AG09319 (cell line): ENCODE measurements at places on chromosomes 6 and 20.

- DNase-seq = no peak
Measured at GRCh38 chr6:106145741-106146227, 59.6 kb downstream of the PRDM1 start.

GRCh38 chr20:7689151-7689550 is 251.1 kb downstream of the HAO1 start:
- DNase-seq = no peak

DNA sequence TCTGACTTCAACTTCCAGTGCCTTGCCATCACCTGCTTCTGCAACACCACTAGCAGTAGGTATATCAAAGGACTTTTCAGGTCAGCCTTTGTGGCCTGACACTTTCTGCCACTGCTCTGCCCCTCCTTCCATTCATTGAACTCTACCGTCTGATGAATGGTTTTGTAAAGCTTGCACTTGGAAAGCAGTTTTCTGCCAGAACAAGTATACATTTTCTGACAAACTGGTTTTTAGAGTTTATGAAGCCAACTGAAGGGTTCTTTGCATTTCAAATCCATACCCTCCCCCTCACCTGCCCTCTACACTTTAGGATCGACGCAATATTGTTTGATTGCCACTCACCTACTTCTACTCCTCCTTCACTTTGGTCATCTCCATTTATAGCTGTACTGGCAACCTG is 603.1 kb downstream of the HACE1 start:
- DNase-seq = no peak

DNA sequence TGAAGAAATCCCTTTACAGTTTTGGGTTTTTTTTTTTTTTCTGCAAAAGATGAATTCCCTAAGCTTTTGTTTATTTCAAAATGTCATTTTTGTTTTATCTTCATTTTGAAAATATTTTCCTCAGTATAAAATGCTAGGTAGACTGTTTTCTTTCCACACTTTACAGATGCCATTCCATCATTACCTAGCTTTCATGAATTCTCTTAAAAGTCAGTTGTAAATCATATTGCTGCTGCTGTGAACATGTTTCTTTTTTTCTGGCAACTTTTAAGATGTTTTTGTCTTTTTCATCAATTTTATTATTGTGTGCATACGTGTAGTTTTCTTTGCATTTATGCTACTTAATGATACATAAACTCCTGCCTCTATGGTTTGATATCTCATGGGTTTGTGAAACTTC is 168.3 kb downstream of the FAXC start:
- DNase-seq = no peak

- DNase-seq = no peak
Measured at GRCh38 chr20:53899351-53900167, 170.8 kb downstream of the BCAS1 start.

- DNase-seq = peak; percentile 39
Measured at GRCh38 chr6:136037876-136038460, 186.5 kb downstream of the PDE7B start.

- no peak for DNase-seq
Measured at GRCh38 chr20:32535953-32536823, 48.9 kb downstream of the NOL4L start.

DNA sequence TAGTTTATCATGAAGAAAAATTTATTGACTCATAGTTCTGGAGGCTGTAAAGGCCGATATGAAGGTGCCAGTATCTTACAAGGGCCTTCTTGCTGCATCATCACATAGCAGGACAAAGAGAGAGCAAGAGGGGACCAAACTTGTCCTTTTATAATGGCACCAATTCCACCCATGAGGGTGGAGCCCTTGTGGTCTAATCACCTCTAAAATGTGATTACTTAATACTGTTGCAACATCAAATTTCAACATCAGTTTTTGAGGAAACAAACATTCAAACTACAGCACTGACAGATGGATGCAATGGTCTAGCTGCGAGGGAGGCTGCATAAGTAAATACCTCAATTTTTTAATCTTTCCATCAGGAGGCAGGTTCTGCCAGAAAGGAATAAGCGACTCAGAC is 76.7 kb upstream of the LAMA2 start:
- DNase-seq = no peak

- no peak for DNase-seq
Measured at GRCh38 chr6:24788031-24788665, 10.6 kb downstream of the ARMH2 start.

GRCh38 chr6:155325700-155326516 is 11.6 kb upstream of the TFB1M start:
- no peak for DNase-seq

DNA sequence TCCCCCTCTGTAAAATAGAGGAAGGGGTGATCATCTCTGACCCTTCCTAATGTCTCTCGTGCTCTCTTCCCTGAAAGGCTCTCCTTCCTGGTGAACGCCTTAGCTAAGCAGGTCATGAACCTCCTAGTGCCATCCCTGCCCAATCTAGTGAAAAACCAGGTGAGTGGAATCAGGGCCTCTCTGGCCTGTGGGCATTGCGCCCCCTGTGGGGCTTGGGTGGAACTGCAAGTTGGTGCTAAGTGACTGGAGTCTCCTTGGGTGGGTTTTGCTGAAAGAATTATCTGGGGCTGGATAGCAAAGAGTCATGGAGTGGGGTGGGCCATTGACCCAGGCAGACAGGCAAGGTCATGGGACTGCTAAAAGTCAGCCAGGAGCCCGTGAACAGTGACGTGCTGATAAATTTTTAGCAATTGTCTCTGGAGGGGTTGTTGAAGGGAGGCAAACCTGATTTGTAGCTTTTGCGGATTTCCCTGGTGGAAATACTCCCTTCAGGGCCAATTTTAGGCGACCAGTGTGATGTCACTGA is 8.9 kb downstream of the BPIFB1 start:
- DNase-seq = no peak

- DNase-seq = no peak
Measured at GRCh38 chr6:113363048-113363798, 493.9 kb upstream of the MARCKS start.

- no peak for DNase-seq
Measured at GRCh38 chr6:117050301-117050700, 173.3 kb downstream of the RFX6 start.

- DNase-seq = no peak
Measured at GRCh38 chr6:110557199-110557598, 80.8 kb upstream of the SLC22A16 start.

DNA sequence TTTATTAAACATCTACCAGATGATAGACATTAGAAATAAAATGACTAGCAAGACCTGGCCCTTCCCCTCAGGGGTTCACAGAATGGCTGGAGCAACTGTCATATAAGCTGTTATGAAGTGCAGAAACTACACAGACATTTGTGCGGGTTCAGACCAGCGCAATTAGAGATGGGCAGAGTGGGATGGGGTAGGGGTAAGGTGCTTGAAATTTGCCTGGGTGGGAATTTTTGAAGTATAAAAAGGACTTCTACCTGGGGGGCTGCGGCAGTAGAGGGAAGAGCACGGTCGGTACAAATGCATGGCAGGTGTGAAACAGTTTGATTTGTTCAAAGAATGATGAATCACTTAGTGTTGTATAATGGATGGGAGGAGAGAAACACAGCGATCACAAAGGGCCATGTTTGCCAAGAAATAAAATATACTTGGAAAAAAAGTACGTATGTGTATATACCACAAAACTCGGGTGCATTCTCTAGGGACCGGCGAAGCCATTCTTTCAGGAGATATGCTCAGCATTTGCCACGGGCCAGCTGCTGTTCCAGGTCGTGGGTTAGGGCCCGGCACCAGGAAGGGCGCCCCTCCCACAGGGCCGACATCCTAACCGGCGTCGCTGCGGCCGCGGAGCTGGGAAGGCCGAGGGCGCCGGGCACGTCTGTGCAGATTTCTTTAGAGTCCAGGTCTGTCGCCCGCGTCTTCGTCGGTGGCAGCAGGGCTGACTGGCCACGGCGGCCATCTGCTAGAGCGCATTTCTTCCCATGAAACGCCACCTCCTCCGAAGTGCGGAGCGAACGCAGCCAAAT is 809 bp upstream of the NOL7 start:
- DNase-seq = no peak

DNA sequence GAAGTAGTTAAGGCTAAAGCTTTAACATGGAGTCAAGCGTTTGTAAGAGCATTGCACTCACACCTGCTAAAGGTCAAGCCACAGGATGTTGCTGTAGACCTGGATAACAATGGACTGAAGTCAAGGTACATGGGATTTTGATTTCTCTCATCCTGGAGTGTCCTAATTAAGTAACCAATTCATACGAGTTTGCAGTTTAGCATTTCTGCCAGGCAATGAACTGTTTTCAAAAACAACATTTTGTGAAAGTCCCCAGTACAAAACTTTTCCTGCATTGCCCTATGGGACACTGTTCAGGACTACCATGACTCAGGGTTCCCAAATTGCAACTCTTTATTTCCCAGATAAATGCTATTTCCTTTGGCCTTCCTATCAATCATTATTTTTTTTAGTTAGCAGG is 17.4 kb upstream of the SIRPB1 start:
- no peak for DNase-seq

- no peak for DNase-seq
Measured at GRCh38 chr6:142339968-142340658, 38.3 kb downstream of the ADGRG6 start.

- no peak for DNase-seq
Measured at GRCh38 chr20:49426873-49427272, 55.6 kb downstream of the KCNB1 start.

DNA sequence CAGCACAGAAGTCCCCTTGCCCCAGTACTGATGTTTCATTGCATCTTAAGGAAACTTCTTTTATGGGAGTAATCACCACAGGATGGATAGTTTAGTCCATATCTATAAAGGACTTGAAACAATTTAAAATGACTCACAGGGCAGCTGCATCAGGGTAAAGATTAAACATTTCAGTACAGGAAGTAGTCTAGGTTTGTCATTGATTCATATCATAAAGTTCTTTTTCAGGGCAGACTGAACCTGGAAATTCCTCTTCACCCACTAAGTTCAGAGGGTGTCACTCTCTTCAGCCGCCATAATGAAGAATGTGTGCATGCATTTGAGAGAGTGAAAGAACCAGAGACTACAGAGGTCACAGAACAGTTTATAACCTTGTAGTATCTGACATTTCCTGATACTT is 296.3 kb upstream of the JAG1 start:
- DNase-seq = no peak

GRCh38 chr6:7258231-7258763 is 54.7 kb downstream of the SSR1 start:
- DNase-seq = no peak

- DNase-seq = no peak
Measured at GRCh38 chr6:19158586-19158985, 678.6 kb upstream of the ID4 start.

- no peak for DNase-seq
Measured at GRCh38 chr20:25496968-25497401, 88.3 kb downstream of the NINL start.

GRCh38 chr6:5302995-5303622 is 41.8 kb downstream of the FARS2 start:
- DNase-seq = no peak

GRCh38 chr20:19275630-19276071 is 63.2 kb downstream of the SLC24A3 start:
- peak; percentile 42 for DNase-seq

- DNase-seq = no peak
Measured at GRCh38 chr20:54295686-54296085, 87.8 kb downstream of the PFDN4 start.

- no peak for DNase-seq
Measured at GRCh38 chr6:84033523-84034451, at the start of gene MRAP2. MRAP2 (plus strand) TSS chr6:84033772; CDS start chr6:84055319, 21,547 bp downstream.

DNA sequence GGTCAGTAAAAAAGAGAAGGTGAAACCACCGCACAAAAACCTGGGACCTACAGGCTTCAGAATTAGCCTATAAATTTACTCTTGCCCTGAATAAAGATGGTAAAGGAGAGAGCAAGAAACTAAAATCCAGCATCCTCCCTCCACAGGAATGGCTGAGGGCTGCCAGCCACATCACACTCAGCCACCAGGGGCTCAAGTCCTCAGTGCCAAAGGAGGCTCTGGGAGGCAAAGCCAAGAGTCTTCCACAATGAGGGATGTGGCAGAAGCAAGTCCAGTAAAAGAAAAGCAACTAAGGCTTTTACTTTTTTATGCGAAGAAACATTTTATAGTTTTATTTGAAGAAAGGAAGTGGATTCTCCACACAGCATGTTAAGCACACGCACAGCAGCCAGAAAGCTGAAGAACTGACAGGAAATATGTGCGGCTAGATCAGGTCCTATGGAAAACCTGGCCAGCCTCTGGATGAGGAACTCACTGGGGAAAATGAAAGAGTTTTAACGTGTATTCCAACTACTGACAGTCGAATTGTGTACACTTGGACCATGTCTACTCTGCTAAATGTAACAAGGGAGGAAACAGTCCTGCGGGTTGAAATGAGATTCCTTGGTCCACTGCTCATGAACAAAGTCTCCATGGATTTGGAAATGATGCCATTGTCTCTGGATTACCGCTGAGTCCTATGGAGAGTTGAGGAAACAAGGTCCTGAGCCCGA is 219.4 kb upstream of the SSTR4 start:
- DNase-seq = no peak

- DNase-seq = no peak
Measured at GRCh38 chr6:63236398-63236817, 25.1 kb downstream of the FKBP1C start.

DNA sequence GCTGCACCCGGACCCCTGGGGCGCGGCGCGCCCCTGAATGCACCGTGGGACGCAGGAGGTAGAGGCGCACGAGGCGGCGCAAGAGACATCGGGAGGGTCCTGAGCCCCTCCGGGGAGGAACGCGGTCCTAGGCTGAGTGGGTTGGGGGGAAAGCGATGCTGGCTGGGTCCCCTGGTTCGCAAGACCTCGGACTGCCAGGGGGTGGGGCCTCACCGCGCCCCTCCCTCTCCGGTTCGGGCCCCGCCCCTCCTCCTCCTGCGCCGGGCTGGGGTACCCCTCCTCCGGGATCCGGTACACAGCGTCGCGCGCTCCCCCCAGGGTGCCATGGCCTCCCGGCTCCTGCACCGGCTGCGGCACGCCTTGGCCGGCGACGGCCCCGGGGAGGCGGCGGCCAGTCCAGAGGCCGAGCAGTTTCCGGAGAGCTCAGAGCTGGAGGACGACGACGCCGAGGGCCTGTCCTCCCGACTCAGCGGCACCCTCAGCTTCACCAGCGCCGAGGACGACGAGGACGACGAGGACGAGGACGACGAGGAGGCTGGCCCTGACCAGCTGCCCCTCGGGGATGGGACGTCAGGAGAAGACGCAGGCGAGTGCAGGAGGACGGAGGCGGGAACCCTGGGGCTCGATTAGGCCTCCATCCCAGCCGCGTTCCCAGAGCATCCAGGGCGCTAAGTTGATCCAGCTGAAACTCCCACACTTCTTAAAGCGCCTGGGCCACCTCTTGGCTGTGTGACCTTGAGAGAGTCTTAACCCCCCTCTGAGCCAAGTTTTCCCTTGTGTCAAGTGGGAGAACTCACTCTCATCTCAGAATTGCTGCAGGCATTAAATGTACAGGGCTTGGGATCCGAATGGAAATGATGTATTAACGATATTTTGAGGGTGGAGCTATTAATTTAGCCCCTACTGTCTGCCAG is 541 bp downstream of the SNX21 start:
- DNase-seq = no peak

GRCh38 chr6:121465101-121465500 is 29.7 kb downstream of the GJA1 start:
- DNase-seq = no peak

- no peak for DNase-seq
Measured at GRCh38 chr6:3529721-3530120, 72.9 kb upstream of the SLC22A23 start.

GRCh38 chr6:111843347-111844147 is 29.7 kb downstream of the FYN start:
- DNase-seq = no peak

- DNase-seq = peak; percentile 15
Measured at GRCh38 chr6:24228681-24229255, 102.8 kb downstream of the NRSN1 start.

GRCh38 chr6:96878143-96878542 is 19.5 kb downstream of the NDUFAF4 start:
- DNase-seq = no peak

- no peak for DNase-seq
Measured at GRCh38 chr6:36324191-36324590, 12.5 kb downstream of the BNIP5 start.
